Islet precursor cell (in vitro differentiated cells): ENCODE measurements at places on chromosomes 1 and 21.
A peak's percentile ranks its signal among the peaks of the same experiment; 100 is the strongest.

DNA sequence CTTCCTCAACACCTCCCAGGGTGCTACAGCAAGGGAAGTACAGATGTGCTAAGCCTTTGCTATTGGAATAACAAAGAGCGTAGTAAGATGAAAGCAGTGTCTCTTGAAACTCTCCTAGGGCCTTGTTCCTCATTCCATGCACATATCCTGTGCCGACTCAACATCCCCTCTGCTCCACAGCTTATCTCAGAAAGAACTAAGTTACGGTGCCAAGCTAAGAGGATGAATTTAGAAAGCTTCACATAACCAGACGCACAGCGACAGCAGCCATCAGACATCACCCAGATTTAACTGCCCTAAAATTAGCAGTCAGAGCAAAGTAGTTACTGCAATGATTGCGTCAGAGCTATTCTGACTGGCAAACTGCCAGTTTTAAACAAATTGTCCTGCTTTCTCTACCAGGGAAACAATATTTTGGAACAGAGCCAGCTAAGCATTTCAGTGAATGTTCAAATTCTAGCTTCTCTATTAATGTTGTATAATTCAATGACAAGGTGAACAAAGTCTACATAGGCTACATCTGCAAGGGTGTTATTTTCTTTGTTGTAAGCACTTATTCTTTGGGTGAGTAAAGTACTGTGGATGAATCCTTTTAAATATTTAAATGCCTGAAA, 9.5 kb downstream of the SIPA1L2 start:
- DNase-seq = peak; percentile 60

DNA sequence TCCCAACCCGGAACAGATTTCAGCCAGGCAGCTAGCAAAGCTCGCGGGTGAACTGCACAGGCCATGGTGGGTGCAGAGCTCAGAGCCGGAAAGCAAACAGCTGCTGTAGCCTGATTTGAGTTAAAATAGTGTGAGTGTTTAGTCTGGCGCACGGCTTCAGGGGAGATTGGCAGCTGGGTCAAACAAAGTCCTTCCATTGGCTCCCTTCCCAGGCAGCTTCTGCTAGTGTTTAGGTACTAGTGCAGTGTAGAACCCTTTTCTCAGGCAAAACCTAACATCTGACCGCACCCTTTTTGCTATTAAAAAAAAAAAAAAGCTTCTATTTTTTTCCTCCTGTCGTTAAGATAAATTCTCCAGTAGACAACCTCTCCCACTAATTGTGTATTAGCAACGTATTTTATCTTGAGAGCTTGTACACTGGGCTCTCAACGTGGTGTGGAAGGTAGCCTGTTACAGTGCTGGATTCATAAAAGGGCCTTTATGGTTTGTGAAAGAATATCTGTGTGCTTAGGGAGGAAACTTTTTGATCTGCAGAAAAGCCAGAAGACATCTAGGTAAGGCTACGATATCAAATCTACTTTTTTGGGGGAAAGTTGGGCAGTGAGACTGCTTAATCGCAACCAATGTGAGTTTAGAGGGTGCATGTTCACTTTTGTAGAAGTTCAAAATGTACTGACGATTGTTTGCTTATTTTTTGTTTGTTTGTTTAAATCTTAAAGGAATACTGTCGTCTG, 689.6 kb downstream of the USP25 start:
- no peak for DNase-seq

DNA sequence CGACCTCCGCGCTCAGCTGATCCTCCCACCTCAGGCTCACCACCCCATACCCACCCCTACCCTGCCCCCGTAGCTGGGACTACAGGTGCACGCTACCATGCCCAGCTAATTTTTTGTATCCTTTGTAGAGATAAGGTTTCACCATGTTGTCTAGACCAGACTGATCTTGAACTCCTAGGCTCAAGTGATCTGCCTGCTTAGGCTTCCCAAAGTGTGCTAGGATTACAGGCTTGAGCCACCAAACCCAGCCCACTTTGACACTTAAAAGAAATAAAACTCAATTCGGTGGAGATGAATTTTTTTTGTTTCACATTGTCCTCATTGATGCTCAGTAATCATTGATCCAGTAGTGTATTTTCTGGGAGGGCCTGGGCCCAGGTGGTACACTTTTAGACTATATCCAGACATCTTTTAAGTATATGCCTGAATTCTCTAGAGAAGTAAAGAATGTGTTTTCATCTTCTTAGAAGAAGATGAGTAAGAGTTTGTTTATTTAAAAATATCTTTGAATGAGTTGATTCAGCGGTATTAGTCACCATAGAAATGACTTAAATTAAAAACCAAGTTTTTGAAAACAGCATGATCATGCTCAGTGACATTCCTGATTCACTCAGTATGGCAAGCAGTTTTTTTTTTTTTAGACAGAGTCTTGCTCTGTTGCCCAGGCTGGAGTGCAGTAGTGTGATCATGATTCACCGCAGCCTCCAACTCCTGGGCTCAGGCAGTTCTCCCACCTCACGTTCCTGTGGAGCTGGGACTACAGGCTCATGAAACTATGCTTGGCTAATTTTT, 57.8 kb downstream of the EPB41 start:
- DNase-seq = peak; percentile 67

GRCh38 chr21:42312626-42313104, 2.5 kb downstream of the TFF3 start:
- DNase-seq = peak; percentile 43

DNA sequence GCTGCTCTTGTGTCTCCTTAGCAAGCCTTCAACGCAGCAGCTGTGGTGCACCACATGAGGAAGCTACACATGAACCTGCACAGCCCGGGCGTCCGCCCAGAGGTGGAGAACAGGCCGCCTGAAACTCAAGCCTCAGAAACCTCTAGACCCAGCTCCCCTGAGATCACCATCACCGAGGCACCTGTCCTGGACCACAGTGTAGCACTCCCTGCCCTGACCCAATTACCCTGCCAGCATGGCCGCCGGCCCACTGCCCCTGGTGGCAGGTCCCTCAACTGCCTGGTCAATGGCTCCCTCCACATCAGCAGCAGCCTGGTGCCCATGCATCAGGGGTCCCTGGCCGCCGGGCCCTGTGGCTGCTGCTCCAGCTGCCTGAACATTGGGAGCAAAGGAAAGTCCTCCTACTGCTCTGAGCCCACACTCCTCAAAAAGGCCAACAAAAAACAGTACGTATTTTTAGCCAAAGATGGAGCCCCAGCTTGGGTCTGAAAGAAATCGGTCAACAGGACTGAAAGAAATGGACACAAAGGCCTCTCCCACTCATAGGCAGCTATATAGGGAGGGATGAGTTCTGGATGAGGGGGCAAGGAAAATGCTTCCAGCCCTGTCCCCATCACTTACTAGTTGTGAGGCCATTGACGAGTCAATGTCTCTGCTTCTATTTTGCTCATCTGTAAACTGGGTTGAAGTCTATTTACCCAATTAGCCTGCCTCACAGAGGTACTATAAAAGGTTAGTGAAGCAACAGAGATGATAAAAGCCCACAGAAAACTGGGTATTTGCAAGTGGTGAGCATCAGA, 28.5 kb downstream of the CAMK1G start:
- DNase-seq = no peak

GRCh38 chr1:4137621-4138415, 237.7 kb upstream of the C1orf174 start:
- peak; percentile 69 for DNase-seq
